Stimulated activated CD4-positive, alpha-beta T cell treated with anti-CD3 and anti-CD28 coated beads, Interleukin-1b, Interleukin-23, amount 100 ng/mL, for 48 hours (primary cell): ENCODE measurements at places on chromosomes 3 and 15.

- DNase-seq = peak; percentile 24
Observed at GRCh38 chr3:172595664-172596393, 72.6 kb upstream of the TNFSF10 start.

DNA sequence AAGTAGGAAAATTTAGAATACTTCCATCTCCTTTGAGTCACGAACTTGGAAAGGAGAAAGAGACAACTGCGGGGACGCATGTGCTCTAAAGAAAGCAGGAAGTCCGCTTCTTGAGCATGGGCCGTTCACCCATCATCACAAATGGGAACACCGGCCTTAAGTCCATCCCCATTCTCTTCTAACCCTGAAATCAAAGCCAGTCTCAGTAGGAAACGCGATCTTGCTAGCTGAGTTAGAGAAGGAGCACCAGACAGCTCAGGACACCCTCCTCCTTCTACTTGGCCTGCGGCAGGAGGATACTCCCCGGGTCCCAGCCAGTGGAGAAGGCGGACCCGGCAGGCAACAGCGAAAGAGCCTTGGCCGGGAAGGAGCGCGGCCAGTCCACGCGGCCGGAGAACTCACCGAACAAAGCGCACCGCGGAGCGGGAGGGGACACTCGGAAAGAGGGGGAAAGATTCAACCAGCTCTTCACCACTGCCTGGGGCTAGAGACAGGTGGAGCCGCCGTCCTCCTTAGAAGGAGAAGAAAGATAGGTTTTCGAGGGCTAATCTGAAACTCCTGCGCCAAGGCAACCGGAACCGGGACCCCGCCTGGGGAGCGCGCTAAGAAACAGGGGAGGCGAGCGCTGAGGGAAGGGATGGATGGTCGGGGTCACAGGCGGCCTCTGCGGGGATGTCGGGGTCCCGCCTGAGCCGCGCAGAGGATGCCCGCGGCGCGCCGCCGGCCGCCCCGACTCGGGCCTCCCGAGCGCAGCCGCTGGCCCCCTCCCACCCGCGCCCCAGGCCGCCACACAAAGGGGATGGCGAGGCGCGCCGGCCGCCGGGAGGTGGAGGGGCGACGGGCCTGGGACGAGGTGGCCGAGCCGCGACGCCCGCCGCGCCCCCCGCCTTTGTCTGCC is 818 bp downstream of the SLC4A7 start:
- peak; percentile 10 for DNase-seq

DNA sequence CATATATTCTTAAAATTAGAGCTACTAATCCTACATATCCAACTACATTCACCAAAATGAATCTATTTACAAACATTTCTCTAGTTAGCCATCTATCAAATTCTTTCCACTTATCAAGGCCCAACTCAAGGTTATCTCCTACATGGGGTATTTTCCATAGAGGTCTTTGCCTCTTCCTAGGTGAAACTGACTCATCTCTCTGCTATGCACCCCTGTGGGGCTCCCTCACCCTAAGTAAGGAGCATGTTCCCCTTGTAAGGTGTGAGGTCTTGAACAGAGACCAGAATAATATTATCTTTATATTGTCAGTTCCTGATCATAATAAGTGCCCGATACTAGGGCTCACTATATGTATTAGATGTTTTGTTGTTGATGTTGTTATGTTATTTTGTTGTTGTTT is 74.6 kb upstream of the TSC22D2 start:
- DNase-seq = no peak

GRCh38 chr15:39130556-39131379 is 450.1 kb upstream of the THBS1 start:
- DNase-seq = no peak

DNA sequence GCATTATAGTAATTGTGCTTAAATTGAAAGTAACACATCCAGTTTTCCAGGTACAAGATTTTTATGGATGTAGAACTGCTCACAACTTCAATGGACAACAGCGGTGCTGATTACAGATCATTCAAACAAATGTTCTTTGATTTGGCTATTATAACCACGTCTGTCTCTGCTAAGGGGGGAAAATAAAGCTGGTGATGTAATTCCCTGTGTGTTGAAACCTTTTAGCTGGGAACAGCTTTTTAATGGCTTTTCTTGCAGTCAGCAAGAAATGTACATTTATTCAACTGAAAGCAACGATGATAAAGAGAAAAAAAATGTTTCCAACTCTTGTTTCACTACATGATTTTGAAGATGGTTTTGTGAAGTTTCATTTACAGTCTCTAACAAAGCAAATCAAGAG is 431.9 kb upstream of the AGTR1 start:
- DNase-seq = no peak

- DNase-seq = no peak
Observed at GRCh38 chr3:152589644-152590043, 245.3 kb upstream of the P2RY1 start.

DNA sequence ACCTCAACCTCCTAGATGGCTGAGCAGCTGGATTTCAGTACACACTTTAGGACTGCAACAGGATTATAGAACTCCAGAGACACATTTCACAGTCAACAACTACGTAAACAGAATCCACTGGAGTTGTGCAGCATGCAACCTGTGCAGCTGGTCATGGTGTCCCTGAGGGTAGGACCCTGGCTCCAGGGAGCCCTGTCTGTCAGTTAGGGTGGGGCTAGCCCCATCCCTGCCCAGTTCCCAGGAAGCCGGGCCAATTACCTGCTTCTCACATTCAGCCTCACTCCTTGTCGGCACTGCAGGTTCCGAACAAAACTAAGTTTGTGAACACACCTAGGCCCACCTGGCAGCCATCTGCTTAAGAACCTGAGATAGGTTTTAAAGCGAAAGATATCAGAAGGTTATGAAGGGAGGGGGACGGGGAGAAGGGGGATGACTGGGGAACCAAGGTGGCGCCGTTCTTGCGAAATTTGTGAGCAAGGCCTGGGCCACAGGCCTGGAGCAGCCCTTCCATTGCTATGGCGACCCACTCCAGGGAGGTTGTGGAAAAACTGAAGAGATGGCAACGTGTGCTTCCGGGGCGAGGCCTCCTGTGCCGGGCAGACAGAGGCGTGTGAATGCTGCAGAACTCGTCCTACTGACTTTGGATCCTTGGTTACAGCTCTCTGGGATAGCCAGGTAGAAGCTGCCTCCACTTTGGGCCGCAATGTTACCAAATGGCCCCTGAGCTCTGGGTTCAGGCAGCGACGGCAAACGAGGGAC is 25.3 kb downstream of the ACSBG1 start:
- no peak for DNase-seq

DNA sequence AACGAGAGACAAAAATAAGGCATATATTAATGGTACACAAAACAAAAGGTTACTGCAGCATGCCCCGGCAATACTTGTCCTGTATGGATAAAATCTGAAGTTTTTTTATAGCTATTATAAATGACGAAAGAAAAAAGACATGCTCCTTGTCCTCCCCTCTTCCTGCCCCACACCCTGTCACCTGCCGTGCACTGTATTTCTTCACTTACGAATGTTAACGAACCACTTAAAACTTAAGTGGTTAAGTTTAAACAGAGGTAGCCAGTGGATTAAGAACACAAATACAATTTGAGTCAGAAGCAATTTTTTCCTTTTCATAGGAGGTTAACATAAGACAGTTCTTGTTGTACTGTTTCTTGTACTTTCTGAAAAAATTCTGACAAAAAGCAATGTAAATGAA is 799.1 kb upstream of the NECTIN3 start:
- DNase-seq = no peak

- DNase-seq = no peak
Observed at GRCh38 chr3:104069114-104069513, 1297.6 kb upstream of the ALCAM start.

- no peak for DNase-seq
Observed at GRCh38 chr3:86895202-86895601, 95.7 kb downstream of the VGLL3 start.

DNA sequence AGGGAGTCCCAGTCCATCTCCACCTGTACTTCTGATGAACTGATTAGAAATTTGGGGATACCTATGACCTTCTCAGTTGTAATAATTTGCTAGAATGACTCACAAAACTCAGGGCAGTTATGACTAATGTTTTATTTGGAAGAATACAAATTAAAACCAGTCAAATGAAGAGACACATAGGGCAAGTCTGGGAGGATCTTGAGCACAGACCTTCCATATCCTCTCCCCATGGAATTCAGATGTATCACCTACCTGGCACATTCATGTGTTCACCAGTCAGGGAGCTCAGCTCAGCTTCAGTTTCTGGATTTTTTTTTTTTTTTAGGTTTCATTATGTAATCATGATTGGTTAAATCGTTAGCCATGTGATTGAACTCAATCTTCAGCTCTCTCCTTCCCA is 247.7 kb downstream of the VGLL3 start:
- no peak for DNase-seq

GRCh38 chr15:72604794-72605193 is 49.7 kb upstream of the GOLGA6B start:
- DNase-seq = no peak

DNA sequence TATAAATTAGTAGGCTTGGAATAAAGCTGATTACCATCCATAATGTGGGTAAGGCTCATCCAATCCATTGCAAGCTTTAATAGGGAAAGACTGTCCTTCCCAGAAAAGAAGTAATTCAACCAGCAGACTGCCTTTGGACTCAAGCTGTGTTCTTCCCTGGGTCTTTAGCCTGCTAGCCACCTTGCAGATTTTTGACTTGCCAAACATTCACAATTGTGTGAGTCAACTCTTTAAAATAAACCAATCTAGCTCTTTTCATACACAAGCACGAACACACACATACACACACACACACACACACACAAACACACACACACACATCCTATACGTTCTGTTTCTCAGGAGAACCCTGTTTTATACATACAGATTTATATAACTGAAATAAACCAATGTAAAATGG is 248.1 kb downstream of the NAALADL2 start:
- DNase-seq = no peak

DNA sequence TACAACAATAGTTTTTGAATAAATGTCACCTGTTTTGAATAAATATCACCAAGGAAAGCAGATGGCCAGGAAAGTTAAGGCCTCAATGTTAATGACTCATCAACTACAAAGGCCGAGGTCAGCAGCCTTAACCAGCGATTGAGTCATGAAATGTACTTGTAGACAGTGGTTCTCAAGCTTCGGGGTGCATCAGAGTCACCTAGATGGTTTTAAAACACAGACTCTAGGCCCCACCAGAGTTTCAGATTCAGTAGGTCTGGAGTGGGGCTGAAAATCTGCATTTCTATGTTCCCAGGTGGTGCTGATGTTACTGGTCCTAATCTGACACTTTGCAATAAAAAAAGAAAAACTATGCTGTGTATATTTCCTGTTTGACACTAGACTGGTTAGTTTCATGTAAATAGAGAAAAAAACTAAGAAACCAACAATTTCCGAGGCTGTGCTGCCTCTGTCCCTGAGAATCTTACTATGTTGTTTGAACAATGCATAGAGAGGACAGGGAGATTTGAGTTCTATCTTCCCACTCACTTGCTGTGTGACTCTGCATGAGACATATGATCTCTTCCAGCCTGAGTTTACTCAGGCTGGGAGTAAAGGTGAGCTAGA is 9.8 kb downstream of the RAB27A start:
- DNase-seq = peak; percentile 71

GRCh38 chr3:156750191-156750873 is 75.8 kb upstream of the LEKR1 start:
- DNase-seq = no peak
